ENCODE measurements at places on chromosomes 6 and 20. TPM values are rescaled to one million over a fixed set of nuclear protein-coding genes. Genes with fewer than 3 reads are reported as not detected.

GRCh38 chr6:34157236-34157830 lies 11.4 kb upstream of the GRM4 start:
- DNase-seq = no peak

The FOXO3 gene
- total RNA-seq = 4.8 TPM

The B3GAT2 gene
- not detected for total RNA-seq

The IGF2R gene
- total RNA-seq = 73.8 TPM
